NT2/D1 (cell line): ENCODE measurements at places on chromosomes 6 and 20.
A peak's percentile ranks its signal among the peaks of the same experiment; 100 is the strongest.

DNA sequence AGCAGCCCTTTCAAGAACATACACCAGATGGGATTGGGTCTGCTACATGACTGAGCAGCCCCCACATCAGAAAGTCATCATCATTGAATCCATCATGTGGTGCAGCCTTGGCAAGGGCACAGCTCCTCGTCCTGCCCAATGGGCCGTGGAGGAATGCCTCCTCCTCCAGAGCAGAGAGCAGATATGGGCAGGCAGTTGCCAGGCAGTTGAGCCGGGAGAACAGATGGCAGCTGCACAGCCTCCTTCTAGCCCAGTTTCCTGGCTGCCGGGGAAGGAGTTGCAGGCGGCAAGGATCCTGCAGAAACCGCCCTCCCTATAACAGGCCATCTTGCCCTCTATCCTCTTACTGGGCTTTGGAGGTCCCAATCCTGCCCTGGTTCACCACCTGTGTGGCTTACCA, 11.9 kb upstream of the ZFAND3 start:
- no peak for DNase-seq

DNA sequence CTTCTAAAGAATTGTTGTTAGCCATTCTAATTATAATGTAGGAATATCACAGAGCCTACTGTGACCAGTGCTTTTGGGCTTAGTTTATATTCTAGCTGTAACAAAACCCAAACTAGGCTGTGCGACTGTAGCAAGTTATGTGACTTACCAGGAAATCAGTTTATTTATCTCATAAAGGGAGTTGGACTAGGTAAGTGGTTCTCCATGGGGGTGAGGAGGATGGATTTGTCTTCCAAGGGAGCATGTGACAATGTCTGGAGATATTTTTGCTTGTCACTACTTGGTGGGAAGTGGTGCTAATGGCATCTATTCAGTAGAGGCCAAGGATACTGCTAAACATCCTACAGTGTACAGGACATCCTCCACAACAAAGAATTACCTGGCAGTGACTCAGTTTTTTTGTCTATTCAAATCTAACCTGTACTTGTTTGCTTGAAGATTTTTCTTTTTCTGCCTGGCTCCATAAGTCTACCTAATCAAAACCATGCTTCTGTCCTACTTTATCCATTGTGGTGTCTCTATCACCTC, 32.5 kb downstream of the ZFAND3 start:
- no peak for DNase-seq

DNA sequence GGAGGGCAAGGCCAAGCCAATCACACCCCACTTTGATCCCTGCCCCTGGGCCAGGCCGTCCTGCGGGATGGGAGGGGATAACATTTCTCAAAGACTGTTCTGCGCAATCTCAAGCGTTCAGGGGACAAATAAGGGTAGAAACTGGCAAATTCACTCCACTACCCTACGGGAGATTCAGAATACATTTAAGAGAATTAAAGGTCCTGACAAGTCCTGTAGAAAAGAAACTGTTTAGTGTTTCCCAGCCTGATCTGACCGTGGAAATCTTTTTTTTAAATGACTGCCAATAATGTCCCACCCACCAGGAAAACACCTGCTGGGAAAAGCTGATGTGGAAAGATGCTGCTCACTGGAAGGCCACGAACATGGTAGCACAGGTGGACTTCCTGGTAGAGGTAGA, 140.6 kb upstream of the RNF24 start:
- no peak for DNase-seq

DNA sequence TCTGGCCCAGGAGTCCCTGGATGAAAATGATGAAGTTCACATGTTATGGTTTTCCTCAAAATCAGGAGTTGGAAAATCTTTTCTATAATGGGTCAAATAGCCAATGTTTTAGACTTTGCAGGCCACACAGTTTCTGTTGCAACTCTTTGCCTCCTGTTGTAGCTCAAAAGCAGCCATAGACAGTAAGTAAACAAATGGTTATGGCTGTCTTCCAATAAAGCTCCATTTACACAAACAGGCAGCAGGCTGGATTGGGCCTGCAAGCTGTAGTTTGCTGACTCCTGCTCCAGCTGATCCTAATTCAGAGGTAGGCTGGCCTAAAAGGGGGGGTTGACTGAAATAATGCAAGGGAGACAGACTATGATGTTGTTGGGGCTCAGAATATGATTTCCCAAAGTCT, 33.0 kb downstream of the METTL24 start:
- no peak for DNase-seq

DNA sequence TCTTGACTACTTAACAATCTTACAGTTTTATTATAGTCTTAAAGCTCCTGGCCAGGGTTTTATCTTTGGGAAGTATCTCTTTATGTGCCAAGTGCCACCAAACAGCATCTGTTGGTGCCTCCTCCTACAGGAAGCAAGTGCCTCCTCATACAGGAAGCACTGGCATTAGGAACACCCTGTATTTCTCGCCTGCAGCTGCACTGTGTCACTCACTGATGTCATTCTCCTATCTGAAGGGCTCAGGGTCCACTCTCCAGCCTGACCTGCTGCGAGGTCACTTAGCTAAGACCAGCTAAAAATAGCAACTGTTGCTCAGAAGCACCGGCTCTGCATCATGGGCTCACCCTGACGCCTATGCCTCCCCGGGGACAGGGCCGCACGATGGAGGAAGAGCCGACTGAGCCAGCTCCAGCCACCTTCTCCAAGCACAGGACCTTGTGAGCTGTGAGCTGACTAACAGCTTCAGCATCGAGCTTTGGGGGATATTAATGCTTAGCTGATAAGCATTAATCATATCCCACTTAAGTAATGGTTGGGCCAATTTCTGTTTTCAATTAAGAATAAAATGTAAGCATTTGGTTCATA, 66.3 kb upstream of the CD93 start:
- no peak for DNase-seq

DNA sequence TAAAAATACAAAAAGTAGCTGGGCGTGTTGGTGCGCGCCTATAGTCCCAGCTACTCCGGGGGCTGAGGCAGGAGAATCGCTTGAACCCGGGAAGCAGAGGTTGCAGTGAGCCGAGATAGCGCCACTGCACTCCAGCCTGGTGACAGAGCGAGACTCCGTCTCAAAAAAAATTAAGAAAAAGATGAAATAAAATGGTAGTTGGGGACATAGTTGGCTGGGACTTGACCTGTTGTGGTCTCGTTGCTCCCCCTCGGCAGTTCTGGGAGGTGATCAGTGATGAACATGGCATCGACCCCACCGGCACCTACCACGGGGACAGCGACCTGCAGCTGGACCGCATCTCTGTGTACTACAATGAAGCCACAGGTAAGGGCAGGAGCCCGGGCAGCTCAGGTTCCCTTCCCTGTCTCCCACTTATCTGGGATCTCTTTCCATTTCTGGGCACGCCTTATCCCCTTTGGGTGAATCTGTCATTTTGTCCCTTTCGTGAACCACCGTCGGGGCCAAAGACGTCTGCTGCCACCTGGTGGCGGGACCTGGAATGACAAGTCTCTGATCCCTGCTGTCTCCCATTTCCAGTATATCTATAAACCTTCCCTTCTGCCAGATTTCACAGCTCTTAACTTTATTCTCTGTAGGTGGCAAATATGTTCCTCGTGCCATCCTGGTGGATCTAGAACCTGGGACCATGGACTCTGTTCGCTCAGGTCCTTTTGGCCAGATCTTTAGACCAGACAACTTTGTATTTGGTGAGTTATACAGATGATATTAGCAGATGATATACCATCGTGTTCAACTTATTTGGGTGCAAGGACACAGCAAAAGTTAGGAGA, 2.3 kb downstream of the TUBB start:
- no peak for DNase-seq

GRCh38 chr6:10896691-10897090, 9.8 kb downstream of the SYCP2L start:
- no peak for DNase-seq

GRCh38 chr20:57704245-57704644, 5.6 kb downstream of the PMEPA1 start:
- DNase-seq = no peak

DNA sequence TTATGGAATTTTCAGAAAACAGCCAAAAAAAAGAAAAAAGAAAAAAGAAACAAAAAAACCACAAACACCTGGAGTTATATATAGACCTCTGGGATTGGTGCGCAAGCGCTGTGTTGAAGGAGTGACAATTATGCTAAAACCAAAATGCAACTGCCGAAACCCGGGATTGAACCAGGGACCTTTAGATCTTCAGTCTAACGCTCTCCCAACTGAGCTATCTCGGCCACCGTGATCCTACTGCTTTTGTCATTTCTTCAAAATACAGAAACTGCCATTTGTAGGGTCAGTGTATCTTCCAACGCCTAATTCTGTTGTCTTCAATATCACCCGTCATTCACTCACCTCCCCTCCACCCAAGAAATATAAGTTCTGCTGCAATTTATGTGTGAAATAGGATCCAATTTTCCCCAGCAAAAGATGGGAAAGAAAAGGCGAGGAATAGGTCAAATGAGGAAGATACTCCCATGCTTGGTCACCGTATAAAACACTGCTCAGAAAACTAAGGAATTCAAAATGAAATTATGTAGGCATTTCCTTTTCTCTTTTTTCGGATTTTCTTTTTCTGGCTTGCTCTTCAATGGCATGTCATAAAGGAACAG, 116.0 kb downstream of the TRIM27 start:
- peak; percentile 33 for DNase-seq

GRCh38 chr20:18922898-18923297, 109.3 kb downstream of the SCP2D1 start:
- DNase-seq = no peak

- no peak for DNase-seq
These were observed 93.6 kb downstream of the STXBP5 start for GRCh38 chr6:147297663-147298316.

- DNase-seq = no peak
These were observed 186.2 kb downstream of the GPX5 start for GRCh38 chr6:28711788-28712341.

DNA sequence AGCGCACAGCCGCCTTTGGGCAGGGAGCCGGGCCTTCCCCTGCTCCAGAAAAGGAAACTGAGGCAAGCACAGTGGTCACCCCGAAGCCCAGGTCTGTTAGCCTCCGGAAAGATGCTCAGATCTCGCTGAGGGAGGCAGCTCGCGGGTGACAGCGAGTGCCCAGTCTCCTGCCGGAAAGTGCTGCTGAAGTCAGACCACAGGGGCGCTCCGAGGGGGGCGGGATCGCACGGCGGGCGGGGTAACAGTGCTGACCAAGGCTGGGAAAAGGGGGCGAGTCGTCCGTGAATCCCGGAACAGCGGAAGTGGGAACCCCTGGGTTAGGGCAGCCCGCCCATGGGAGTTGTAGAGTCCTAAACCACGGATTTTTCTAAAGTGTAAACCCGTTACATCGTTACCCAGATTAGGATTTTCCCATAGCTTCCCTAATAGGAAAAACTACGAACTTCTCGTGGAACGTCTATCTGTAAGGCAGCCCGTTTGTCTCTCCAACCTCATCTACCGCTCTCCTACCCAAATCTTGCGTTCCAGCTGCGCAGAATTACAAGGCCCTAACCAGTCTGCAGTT, 504 bp downstream of the VPS16 start:
- DNase-seq = no peak

GRCh38 chr20:53162251-53162835, 190.2 kb downstream of the TSHZ2 start:
- DNase-seq = peak; percentile 57

- DNase-seq = no peak
These were observed 329.5 kb downstream of the TPBG start for GRCh38 chr6:82693094-82693493.

GRCh38 chr6:142322504-142323198, 20.8 kb downstream of the ADGRG6 start:
- DNase-seq = no peak

DNA sequence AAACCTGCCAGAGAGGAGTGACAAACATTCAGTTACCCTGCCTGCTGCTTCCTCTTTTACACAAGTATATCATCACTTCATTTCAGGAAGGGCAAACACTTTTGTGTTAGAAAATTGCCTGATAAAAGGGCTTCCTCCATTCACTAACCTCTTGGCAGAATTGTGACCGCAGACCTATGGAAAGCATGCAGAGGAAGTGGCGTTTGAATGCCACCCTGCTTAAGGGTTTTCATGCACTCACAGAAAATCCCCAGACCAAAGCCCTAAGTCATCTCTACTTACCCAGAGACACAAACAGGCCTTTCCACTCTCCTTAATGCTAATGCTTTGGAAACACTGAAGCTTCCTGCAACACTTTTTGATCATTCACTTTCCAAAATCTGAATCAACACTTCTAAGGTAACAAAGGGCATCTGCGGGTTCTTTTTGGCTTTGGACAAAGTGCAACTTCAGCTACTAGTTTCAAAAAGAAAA, 22.1 kb upstream of the RALGAPA2 start:
- no peak for DNase-seq

DNA sequence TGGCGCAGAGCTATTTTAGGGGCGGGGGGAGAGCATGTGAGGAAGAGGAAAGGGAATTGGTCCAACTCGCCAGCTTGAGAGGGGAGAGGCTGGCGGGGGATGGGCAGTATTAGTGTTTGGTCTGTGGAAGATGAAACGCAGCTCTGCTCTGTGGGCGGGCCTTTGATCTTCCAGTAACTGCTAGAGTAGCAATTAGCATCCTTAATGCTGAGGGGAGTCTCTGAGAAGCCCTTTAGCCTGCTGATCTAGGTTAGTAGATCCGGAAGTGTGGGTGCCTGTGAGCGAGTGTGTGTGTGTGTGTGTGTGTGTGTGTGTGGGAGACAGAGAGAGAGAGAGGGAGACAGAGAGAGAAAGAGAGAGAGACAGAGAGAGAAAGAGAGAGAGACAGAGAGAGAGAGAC, 117.2 kb upstream of the BACH2 start:
- peak; percentile 47 for DNase-seq

DNA sequence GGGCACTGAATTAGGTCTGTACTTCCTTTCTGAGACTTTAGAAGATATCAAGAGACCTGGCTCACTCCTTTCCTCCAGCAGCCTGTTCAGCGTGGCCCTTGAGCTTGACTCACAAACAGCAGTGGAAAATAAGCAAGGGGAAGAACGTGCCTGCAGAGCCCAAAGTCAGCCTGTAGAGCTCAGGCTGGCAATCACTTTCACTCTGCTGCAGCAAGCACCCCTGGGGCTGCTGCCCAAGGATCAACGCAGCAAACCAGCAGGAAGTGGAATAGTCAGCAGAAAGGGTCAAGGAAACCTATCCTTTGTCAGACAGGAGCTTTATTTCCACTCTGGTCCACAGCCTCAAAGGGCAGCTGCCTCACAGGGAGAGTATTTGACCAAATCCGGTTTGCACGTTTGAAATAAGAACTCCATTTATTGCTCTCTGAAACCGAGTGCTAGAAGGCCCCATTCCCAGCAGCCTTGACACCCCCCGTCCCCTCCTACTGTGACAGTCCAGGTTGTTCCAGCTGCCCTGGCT, 77.4 kb downstream of the PRDM1 start:
- no peak for DNase-seq

GRCh38 chr6:107641071-107641470, 151.2 kb downstream of the SOBP start:
- no peak for DNase-seq

- no peak for DNase-seq
These were observed 39.9 kb downstream of the PREX1 start for GRCh38 chr20:48787861-48788375.

GRCh38 chr6:13089296-13089994, 238.9 kb downstream of the TBC1D7 start:
- DNase-seq = no peak

- DNase-seq = no peak
These were observed 24.8 kb downstream of the SNX9 start for GRCh38 chr6:157847846-157848245.
